ENCODE measurements at places on chromosomes 2 and 18.
A peak's percentile ranks its signal among the peaks of the same experiment; 100 is the strongest.

- DNase-seq, result no peak
Observed at GRCh38 chr2:152602750-152603149, 114.5 kb downstream of the PRPF40A start.

- DNase-seq, result no peak
Observed at GRCh38 chr2:44335806-44336538, 25.3 kb downstream of the PREPL start.

DNA sequence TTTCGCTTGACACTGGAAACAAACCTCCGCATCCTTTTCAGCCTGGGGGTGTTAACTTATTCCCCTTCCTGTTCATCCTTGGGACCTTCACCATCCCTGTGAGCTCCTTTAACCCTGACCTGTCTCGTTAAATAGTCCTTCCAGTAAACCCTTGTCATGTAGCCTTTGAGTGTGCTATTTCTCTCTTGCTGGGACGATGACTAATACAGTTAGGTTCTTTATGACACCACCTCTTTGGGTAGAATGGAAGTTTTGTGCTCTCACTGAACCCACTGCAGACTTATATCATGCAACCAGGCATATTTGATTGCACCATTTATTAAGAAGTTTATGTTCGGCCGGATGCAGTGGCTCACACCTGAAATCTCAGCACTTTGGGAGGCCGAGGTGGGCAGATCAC lies 40.5 kb upstream of the GAREM1 start:
- peak; percentile 65 for DNase-seq

- DNase-seq, result no peak
Observed at GRCh38 chr2:43033466-43034241, 192.8 kb downstream of the ZFP36L2 start.

GRCh38 chr2:161415987-161416707 lies at the start of gene TBR1:
TSS of gene TBR1 (plus strand) at chr2:161416297. CDS start at chr2:161416411, 114 bp downstream.
- no peak for DNase-seq

DNA sequence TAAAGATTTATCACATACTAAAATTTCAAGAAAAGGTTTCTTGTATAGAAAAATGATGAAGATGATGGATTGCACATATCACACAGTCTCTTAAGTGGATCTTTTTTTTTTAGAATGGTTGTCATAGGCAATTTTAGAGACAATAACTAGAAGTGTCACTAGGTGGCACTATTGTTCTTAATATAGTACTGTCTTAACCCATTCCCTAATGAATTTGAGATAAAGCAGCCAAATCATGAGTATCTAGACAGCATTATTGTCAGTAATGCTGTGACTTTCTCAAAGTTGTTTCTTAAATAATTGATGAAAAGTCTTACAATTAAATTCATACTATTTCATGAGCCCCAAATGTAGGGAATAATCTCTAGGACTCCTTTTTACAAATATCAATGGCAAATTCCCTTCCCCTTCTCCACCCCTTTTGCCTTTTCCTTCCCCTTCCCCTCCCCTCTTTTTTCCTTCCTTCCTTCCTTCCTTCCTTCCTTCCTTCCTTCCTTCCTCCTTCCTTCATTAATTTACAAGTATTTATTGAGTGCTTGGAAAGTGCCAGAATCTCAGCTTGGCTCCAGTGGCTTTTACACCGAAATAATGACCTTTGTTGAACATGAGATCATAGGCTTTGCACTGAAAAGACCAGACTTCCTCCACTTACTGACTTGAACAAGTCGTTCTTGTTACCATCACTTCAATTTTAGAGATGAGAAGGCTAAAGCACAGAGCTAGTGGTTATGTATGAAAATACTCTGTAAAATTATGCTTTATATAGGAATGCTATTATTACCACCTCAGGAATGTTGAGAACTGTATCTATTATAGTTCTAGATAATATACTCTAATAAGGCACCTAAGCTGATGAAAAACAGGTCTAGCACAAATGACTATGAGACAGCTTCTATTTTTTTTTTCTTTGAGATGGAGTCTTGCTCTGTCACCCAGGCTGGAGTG lies 19.8 kb downstream of the MYL12B start:
- peak; percentile 72 for DNase-seq

DNA sequence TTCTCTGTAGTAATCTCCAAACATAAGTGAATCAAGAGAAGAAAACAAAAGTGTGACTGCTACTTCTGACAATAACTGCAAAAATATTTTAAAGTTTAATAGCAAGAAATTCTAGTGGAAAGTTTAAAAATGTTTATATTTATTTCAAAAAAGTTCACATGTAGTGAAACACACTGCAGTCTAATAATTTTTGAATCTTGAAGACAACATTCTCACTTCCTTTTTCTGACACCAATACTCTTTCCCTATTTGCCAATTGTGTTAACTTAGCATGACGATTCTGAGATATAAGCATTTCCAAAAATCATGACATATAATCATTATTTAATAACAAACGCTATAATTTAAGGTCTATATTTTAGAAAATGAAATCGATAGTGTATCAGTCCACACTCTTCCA lies 429.1 kb upstream of the PKDCC start:
- no peak for DNase-seq

GRCh38 chr2:16318474-16319195 lies 347.0 kb downstream of the CYRIA start:
- DNase-seq, result no peak

- no peak for DNase-seq
Observed at GRCh38 chr2:148534416-148535204, 109.9 kb upstream of the EPC2 start.

GRCh38 chr2:168136392-168136977 lies 110.9 kb downstream of the STK39 start:
- DNase-seq, result peak; percentile 18

- DNase-seq, result no peak
Observed at GRCh38 chr2:239870276-239870675, 154.9 kb downstream of the NDUFA10 start.

DNA sequence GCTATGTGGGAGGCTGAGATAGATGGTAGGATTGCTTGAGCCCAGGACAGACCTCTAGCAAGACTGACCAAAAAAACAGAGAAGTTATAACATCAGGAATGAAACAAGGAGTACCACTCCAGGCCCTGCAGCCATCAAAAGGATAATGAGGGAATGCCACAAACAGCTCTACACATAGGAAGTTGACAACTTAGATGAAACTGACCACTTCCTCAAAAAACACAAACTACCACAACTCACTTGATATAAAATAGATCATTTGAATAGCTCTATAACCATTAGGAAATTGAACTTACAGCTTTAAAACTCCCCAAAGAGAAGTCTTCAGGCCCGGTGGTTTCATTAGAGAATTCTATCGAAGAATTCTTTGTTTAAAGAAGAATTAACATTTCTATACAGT lies 12.9 kb upstream of the ESPNL start:
- no peak for DNase-seq

DNA sequence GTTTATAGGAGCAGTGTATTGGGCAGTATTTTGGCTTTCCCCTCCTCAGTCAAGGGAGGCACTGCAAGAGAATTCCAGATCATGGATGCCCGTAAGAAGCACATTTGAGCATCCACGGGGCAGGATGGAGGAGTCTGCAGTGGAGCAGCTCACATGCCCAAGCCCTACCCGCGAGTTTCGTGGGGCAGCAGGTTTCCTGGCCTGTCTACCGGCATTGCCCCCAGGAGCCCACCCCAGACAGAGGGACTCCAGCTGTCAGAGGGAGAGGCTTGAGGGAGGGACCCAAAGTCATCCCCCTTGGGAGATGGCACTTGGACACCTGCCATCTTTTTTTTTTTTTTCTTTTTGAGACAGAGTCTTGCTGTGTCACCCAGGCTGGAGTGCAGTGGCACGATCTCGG lies 31.3 kb downstream of the TMEM177 start:
- DNase-seq, result no peak

GRCh38 chr2:84217456-84217855 lies 241.6 kb downstream of the SUCLG1 start:
- DNase-seq, result no peak

DNA sequence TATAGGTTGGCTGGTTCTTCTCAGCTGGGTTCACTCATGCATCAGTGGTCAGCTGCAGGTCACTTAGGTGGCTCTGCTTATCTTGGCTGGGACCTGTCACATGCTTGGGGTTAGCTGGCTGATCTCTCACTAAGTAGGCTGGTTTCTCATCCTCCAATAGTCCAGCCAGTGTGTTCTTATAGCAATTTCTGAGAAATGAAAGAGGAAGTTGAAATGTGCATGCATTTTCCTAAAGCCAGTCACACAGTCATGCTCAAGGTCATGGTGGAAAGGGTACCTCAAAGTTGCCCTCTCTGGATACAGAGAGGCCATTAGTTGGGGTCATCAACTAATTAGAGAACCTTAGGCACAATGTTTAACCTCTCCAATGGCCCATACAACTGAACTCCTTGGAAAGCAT lies 64.4 kb downstream of the KLHL29 start:
- DNase-seq, result no peak

GRCh38 chr18:36745219-36745975 lies 83.4 kb downstream of the TPGS2 start:
- DNase-seq, result no peak

- no peak for DNase-seq
Observed at GRCh38 chr2:25537526-25537925, 135.9 kb downstream of the DTNB start.

- no peak for DNase-seq
Observed at GRCh38 chr18:9068346-9068745, 34.2 kb upstream of the NDUFV2 start.

DNA sequence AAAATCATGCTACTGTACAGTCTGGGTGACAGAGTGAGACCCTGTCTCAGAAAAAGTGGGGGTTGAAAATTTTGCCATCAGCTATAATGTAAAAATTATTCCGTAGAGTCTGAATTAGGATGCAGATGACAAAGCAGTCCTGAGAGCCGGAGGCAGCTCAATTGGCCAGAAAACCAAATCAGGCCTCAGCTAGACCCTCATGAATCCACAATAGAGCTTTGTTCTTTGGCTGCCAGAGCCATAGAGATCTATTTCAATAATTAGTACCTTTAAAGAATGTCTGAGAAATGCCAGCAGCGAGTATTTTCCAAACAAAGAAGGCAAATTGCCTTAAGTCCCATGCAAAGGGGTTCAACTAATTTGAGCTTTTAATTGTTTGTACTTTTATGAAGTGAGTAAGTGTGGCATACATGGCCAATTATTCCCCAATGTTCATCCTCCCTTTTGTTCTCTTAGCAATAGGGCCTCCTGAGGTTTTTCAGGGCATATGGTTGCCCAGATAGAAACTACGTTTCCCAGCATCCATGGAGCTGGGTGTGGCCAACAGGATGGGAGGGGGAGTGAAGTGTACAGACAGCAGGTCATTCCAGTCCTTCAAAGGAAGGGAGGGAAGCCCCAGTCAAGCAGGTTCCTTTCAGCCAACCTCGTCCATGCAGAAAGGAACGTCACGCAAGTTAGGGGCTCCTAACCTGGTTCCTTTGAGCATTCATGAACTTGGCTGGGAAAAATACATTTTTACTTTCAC lies 211.3 kb upstream of the APCDD1 start:
- no peak for DNase-seq

DNA sequence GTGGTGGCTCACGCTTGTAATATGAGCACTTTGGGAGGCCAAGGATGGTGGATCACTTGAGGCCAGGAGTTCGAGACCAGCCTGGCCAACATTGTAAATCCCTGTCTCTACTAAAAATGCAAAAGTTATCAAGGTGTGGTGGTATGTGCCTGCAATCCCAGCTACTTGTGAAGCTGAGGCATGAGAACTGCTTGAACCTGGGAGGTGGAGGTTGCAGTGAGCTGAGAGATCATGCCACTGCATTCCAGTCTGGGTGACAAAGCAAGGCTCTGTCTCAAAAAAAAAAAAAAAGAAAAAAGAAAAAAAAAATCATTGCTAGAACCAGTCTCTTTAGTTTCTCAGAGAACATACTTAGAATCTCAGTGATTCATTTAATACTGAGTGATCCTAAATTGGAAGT lies 217.1 kb downstream of the DYM start:
- DNase-seq, result no peak

GRCh38 chr18:24627644-24628315 lies 167.3 kb downstream of the HRH4 start:
- no peak for DNase-seq

DNA sequence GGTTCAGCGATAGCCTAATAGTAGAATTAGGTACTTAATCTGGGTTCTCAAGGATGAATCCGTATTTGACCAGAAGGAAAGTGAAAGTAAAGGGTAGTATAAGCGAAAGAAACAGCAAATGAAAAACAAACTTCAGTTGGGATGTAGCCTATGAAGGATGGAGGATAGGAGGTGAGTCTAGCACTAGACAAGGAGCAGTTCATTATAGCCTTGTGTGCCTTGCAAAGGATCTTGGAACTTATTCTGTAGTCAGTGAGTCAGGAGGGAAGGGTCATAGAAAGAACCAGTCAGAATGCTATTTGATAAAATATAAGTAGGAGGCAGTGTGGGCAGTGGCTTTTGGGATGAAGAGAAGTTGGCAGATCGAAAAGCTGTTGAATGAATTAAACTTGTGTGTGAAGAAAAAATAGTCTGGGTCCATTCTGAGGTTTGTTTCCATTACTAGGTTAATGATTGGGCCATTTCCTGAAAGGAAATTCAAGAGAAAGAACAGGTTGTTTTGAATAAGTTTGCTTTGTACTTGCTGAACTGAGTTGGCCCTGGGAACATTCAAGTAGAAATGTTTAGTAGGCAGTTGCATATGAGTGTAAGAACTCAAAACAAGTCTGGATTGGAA lies 48.5 kb downstream of the ANKRD12 start:
- peak; percentile 5 for DNase-seq

DNA sequence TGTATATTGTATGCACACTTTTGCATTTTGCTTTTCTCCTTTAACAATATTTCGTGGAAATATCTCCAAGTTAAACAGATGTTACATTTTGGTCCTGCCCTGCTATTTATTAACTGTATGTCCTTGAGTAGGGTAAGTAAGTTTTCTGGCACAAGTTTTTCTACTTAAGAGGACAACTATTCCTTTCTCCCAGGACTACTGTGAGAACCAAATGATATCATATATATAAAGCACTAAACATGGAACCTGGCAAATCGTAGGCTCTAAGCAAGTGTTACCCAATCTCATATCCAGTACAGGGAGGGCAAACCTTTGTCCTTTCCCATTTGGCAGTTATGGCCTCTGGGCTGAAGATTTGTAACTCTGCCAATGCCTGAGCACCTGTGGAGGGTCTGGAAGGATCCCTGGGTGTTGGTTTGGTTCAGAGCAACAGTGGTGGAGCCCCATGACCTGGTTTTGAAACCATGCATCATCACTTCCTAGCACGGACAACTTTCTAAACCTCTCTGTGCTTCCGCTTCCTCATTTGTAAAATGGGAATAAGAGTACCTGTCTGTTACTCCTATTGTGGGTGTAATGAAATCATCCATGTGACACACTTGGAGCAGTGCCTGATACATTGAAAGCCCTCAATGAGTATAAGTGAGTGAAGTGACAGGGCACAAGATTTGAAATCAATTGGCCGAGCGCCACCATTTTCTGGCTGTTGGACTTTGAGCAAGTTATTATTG lies 28.3 kb upstream of the ICOS start:
- DNase-seq, result no peak

- DNase-seq, result no peak
Observed at GRCh38 chr2:177211169-177211568, 1.4 kb upstream of the HNRNPA3 start.

GRCh38 chr2:216399621-216400020 lies 12.7 kb upstream of the SMARCAL1 start:
- DNase-seq, result no peak

- no peak for DNase-seq
Observed at GRCh38 chr2:172430027-172430426, 2.6 kb downstream of the ITGA6 start.

All from activated CD4-positive, alpha-beta T cell treated with anti-CD3 and anti-CD28 coated beads, Interleukin-2, amount 50 U/mL, for 16 hours (primary cell).